ENCODE measurements at places on chromosomes 2 and 18. TPM values are rescaled to one million over a fixed set of nuclear protein-coding genes. Genes with fewer than 3 reads are reported as not detected.

The PJVK gene
- 8.1 TPM for polyA plus RNA-seq

GRCh38 chr2:157692768-157693167 lies 64.1 kb upstream of the ACVR1C start:
- DNase-seq, result no peak

DNA sequence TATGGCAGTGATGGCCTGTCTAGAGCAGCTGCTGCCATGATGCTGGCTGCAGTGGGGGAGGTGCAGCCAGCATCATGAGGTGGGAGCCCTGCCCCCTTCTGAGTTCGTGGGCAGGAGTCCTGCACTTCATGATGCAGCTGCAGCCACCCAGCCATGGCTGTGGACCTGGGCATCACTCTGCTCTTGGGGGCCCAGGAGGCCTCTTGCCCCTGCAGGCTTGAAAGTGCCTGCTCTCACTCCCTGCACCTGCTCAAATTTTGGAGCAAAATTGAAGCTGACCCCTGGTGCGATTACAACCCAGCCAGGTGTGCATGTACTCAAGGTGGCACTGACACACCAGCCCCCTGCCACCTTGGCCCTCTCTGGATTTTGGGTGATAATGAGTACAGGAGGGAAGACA lies 712.9 kb downstream of the NUP35 start:
- no peak for DNase-seq

DNA sequence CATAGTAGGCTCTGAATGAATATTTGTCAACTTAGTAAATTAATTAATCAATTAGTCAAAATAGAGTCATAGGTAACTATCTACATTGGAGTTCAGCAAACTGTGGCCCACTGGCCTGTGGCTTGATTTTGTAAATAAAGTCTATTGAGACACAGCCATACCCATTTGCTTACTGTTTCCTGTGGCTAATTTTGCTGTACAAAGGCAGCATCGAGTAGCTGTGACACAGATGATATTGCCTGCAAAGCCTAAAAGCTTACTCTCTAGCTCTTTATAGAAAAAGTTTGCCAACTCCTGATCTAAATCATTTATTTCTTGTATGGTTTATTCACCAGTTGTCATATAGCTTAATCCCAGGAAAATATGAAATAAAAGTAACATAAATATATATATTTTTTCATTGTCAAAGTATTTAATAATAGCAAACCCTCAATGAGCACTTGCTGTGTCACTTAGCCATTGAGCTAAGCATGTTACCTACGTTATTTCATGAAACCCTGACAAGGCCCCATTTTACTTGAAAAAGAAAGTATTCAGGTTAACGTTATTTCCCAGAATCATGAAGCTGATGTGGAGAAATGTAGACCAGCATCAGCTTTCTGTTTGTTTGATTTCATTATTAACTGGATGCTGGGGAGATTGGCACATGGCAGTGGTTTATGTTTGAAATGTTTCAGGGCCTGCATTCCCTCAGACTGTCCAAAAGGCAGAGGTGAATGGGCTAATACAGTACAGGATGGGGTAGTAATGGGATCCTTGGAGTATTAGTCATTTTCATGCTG lies 69.6 kb downstream of the ICOS start:
- no peak for DNase-seq

- DNase-seq, result no peak
Observed at GRCh38 chr2:12813166-12813565, 96.4 kb downstream of the TRIB2 start.

The GPAT2 gene
- polyA plus RNA-seq, result 6.0 TPM

GRCh38 chr2:95032341-95032740 lies 6.8 kb downstream of the MAL start:
- no peak for DNase-seq

DNA sequence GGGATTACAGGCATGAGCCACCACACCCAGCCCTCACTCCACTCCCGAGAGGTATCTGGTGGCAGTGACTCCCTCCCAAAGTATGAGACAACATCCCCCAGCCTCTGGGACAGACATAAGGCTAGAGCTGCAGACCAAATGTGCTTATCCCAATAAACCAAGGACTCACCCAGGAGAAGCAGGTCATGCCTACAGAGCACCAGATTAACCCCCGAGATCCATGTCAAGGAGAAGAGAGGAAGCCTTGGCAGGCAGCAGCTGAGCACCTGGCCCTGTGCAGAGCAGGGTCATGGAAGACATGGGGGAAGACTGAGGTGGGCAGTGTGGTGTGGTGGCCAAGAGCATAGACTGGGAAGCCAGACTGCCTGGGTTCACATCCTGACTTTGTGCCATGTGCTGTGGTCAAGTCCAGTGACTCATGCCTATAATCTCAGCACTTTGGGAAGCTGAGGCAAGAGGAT lies 7.2 kb downstream of the RAB11FIP5 start:
- no peak for DNase-seq

DNA sequence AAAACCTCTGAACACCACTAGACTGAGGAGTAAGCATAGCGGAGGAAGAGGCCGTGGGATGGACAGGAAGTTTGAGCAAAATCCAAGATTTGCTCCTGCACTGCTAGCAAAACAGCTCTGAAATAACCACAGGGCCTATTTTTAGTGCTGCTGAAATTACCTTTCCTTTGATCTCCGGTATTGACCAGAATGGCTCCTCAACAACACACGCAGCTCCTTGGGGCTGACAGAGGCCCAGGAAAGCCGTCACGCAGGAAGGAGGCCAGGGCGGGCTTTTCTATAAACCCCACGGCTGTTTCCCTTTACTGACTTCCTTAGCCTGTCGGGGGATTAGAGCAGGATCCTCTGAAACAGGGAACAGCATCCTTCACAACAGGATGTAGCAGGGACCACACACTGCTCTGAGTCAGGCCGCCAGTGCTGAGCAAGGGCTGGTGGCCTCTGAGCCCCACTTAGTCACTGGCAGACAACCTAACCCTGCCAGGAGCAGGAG lies 80.8 kb upstream of the LCLAT1 start:
- no peak for DNase-seq

The COQ10B gene
- 13.4 TPM for polyA plus RNA-seq

GRCh38 chr2:8856176-8856575 lies 18.8 kb upstream of the KIDINS220 start:
- DNase-seq, result no peak

The TMEM247 gene
- not detected for polyA plus RNA-seq

DNA sequence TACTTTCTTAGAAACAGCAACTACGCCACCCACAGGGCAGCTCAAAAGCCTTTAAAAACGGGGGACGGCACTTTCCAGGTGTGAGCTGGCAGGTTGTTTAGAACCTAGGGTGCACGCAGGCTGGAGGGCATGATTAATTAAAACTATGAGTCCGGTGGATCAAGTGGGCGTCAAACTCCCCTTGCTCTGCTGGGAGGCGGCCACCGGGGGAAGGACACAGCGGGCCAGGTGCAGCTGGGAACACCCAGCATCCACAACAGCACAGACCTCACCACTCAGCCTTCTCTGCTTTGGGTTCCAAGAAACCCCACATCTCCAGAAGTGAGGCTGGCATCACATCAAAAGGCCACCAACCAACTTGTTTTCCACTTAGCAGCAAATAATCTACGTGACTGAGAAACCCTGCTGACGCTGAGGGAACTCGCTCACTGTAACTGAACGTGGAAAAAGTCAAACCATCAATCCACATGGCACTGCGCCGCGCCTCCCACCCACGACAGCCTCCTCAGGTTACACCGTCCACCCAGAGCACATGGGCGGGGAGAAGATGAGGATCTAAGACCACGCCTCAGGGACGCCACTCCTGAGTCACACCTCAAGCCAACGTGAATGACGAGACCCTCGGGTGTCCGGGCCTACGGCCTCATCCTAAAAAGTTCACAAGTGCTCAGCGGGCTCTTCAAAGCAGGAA lies 118.2 kb downstream of the ZNF516 start:
- no peak for DNase-seq

- DNase-seq, result no peak
Observed at GRCh38 chr2:16069663-16069932, 129.2 kb downstream of the MYCN start.

The SLC35G4 gene
- not detected for polyA plus RNA-seq

DNA sequence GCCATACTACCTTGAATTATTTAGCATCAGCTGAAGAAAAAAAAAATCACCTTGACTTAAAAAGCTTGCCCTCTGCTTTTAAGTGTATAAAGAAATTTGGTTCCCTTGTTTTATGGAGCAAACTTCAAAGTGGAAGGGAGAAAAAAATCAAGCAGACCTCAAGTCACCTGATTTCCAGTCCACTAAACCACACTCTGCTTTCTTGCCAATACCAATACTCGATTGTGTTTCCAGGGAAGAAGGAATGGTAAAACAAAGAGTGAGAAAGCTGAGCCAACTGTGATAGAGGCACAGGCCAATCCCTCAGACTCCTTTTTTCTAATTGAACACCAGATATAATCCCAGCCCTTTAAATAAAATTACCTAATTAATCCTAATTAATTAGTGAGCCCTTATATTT lies 587.3 kb downstream of the ARHGAP15 start:
- DNase-seq, result no peak

Data from right lung (tissue), 10 donors.